Activated T-cell treated with anti-CD3 and anti-CD28 coated beads for 24 hours (primary cell): ENCODE measurements at places on chromosomes 5 and 9.

DNA sequence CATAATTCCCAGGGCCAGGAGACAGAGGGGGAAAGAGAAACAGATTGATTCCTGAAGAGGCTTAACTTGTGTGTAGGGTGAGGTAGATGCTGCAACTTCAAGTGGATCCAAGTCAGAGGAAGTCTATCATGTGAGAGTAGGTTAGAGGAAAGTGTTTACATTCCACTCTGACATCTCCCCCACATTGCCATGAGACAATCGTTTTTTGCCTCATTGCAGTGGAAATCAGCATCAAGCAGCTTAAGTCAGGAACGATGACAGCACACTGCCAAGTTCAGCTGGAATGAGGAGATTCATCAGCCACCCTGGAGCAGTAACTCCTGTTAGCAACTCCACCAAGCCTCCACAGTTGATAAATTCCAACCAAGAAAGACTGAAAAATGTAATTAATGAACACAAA is 689.7 kb upstream of the MEF2C start:
- DNase-seq: no peak

DNA sequence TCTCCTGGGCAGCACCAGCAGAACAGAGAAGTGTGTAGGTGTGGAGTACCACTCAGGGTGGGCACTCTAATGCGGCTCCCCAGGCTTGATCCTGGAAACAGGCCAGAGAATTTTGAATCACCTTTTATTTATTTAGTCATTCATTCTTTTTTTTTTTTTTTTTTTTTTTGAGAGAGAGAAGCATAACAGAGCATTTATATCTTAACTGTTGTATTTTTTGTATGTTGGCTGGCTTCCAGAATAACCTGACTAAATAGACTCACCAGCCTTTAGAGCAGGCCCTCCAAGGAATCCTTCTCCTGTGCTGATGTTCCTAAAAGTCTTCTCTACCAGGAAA is 153.4 kb downstream of the PIK3R1 start:
- no peak for DNase-seq

GRCh38 chr5:55570570-55570969 is 35.8 kb upstream of the PLPP1 start:
- no peak for DNase-seq

GRCh38 chr5:80934751-80935150 is 25.4 kb upstream of the RASGRF2 start:
- no peak for DNase-seq

GRCh38 chr5:109868737-109869136 is 179.0 kb downstream of the MAN2A1 start:
- no peak for DNase-seq

DNA sequence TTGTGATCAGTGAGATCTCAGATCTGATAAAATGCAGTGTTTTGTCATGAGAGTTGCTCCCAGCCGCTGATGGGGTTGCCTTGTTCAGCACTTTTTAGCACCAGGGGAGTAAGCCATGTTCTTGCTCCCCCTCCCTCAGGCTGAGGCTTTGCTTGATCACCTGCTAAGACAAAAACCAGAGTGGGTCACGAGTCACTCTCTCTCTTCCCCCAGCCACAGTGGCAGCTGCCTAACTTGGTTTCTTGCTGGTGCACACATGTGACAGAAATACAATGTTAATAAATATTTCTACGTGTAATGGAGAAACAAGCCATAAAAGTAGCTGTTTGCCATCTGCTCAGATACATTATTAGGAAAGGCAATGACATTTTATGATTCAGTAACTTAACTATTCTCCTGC is 212.4 kb upstream of the DMRT1 start:
- DNase-seq: no peak

- no peak for DNase-seq
These were observed 374.1 kb downstream of the PLK2 start for GRCh38 chr5:58085800-58086199.

GRCh38 chr5:178389796-178390195 is 157.2 kb upstream of the PHYKPL start:
- no peak for DNase-seq

DNA sequence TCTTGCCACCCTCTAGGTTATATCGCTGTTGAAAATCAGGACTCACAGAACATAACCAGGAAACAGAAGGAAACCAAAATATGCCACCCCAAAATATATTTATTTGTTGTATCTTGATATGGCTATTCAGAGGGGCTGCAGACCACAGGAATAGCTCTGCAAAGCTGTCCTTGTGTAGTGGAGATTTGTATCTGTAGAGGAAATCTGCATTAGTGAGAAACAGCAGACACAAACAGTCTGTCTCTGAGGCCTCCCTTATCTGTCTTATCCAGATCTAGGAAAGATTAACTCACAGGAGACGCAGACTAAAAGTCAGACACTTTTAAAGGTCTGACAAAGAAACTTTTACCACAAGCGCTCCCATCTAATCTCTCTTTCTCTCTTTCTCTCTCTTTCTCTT is 54.1 kb upstream of the CEMIP2 start:
- no peak for DNase-seq

- no peak for DNase-seq
These were observed 116.0 kb downstream of the KCNIP1 start for GRCh38 chr5:170619869-170620268.

DNA sequence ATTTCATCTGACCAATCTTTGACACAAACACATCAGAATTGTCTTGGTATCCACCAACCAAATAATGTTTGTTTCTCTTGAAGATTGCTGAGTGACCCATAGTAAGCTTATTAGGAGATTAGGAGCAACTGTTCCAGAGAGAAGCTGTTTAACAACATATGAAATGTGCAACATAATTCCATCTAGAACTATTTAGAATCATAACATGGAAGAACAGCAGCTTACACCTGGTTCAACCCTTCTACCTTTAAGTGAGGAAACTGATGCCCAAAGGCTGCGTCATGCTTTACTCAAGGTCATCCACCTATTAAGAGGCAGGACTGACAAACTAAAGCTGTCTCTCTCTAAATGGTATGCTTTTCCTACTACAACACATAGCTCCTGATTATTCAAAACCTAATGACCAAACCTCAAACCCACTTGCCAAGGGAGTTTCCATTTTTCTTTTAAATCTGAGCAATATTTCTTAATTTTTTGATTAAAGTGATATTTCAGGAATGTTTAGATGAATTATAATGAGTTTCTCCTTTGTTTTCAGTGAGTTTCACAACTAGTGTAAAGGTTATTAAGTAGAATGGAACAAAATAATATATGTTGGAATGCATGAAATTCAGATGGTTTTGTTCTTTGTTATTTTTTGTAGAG is 545.9 kb downstream of the RAB3C start:
- no peak for DNase-seq

GRCh38 chr5:421901-422300 is 21.1 kb upstream of the EXOC3 start:
- no peak for DNase-seq

DNA sequence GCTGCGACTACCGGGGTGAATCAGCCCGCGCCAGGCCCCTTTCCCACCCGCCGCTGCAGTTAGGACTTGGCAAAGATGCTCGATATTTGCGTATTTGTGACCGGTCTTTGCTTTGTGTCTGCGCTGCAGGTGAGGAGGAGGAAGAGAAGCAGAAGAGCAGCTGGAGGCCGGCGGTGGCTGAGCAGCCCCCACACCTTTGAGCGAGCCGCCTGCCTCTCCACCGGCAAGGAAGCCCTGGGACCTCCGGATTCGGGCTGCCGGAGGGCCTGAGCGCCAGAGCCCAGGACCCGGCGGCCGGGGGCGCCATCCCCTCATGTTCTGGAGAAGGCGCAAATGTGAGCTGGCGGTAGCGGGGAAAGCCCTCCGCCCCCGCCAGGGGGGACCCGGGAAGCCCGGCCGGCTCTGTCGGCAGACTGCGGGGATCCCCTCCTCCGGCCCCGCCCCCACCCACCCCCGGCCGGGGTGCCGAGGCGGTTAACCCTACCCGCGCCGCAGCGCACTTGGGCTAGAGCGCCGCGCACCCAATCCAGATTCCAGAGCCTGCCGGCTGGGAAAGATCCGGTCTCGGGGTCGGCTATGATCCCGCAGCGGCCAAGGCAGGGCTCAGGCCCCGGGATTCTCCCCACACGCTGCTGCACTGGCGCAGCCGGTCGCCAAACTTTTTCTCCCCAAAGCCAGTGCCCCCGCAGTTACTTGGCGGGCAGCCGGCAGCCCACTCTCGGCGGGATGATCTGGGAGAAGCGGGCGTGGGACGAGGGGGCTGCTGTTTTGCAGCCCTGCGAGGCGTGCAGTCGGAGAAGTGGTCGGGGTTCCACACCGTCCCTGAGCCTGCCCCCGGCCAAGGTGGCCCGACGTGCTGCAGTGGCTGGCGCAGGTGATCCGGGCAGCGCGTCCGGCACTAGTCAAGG is 800 bp upstream of the KCNN2 start:
- no peak for DNase-seq
